ENCODE measurements at places on chromosomes 2 and 18.

GRCh38 chr18:62183578-62184195, 3.2 kb downstream of the PIGN start:
- no peak for DNase-seq

- DNase-seq: no peak
These were observed 91.7 kb downstream of the KLF7 start for GRCh38 chr2:207073801-207074678.

- no peak for DNase-seq
These were observed 20.7 kb downstream of the IGFBP2 start for GRCh38 chr2:216653931-216654365.

GRCh38 chr2:63058921-63059792, 8.5 kb downstream of the OTX1 start:
- no peak for DNase-seq

- DNase-seq: no peak
These were observed 85.5 kb downstream of the EPC2 start for GRCh38 chr2:148730085-148730484.

DNA sequence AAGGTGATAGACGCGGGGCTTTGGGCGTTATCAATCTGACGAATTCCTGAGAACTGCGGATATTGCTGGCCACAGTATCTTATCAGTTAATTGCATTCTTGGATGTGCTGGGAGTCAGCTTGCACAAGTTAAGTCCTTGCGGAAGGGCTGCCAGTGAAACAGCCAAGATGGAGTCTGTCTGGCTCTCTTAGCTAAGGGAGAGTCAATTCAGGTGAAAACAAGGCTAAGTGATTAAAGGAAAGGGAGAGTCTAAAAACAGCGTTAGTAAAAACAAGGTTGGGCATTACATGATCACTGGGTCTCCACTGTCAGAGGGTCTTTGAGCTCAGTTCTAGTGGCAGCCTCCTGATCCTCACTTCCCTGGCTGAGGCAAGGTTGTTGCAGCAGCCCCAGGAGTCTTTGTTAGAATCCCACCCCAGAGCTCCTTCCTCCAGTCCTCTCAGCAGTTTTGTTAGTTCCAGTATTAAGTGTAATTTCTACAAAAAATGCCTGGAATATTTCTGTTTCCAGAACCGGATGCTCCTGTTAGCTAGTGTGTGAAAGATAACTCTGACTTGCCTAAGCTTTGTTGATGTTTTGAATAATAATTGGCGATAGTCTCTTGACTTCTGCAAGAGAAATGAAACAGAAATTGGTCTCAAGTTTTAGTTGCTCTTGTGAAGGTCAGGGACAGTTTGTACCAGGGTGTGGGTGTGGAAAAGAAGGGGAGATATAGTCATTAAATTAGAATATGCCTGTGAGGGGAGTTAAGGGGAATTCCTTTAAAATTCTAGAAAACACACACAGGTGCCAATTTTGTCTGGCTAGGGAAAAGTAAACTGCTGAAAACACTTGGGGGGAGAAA, 10.6 kb downstream of the CFLAR start:
- no peak for DNase-seq

DNA sequence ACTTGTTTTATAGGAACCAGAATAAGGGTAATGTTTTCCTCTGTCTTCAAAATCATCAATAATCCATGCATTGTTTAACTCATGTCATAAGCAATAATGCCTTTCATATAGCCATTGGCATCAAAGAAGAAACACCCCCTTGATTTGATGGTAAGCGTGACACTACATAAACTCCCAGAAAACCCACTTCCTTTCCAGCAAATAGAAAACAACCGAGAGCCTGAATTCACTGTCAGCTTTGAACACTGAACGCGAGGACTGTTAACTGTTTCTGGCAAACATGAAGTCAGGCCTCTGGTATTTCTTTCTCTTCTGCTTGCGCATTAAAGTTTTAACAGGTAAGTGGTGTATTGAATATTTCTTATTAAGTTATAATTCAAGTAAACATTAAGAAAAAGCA, at the start of gene ICOS:
ICOS (plus strand) TSS at position 229 of the 400 bp plus-strand sequence; CDS start at position 281, 52 bp downstream.
- no peak for DNase-seq

GRCh38 chr2:20997953-20998722, 45.7 kb downstream of the APOB start:
- DNase-seq: no peak

GRCh38 chr2:10498525-10499274, 50.6 kb upstream of the ODC1 start:
- DNase-seq: no peak

DNA sequence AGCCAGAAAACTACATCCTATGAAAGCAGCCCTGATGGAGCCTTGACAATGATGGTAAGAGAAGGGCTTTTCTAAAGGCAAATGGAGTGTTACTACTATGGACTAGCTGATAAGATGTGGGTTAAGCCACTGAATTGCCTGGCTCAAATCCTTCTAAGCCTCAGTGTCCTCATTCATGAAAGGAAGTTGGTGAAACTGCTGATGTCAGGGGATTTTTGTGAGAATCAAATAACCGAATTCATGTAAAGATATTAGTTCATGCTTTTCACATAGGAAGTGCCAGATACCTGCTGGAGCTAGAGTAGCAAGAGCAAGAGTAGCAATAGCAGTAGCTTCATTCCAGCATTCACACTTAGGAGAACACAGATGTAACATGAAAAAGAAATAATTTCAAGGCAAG, 417.0 kb downstream of the METTL4 start:
- DNase-seq: no peak

GRCh38 chr18:42882122-42882521, 233.4 kb downstream of the RIT2 start:
- no peak for DNase-seq

DNA sequence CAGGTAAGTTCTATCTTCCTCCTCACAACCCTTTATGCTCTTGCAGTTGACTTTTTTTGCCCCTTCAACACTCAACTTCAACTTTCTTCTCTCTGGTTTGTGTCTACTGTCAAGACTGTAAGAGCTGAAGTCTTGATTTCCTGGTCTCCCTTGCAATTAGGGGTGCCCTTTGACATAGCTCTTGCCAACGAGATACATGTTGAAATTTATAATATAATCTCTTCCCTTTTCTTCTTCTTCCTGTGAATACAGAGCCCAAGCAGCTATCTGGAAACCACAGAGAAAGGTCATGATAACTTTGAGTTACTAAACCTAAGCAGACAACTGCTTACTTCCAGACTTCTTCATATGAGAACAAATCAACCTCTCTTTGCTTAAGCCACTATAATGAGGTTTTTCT, 163.5 kb downstream of the MC4R start:
- no peak for DNase-seq

- DNase-seq: no peak
These were observed 674.9 kb downstream of the LRP1B start for GRCh38 chr2:141455877-141456276.

- no peak for DNase-seq
These were observed 325.2 kb downstream of the PLCL1 start for GRCh38 chr2:198129609-198130008.

DNA sequence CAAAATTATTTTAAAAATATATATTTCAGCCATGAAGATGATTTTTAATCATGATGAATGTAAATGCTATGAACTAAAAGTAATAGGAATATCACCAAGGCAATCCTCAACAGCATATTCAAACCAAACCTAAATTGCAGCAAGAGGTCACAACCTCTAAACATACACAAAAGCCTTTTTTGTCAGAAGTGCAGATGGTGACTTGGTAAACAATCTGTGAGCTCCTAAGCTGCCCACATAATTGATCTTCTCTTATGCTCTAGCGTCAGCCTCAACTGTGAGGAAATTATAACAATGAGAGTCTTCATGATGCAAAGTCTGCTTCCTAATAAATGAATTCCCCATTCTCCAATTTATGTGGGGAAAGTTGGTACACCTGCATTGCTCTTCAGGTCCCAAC, 113.2 kb downstream of the TSN start:
- no peak for DNase-seq

DNA sequence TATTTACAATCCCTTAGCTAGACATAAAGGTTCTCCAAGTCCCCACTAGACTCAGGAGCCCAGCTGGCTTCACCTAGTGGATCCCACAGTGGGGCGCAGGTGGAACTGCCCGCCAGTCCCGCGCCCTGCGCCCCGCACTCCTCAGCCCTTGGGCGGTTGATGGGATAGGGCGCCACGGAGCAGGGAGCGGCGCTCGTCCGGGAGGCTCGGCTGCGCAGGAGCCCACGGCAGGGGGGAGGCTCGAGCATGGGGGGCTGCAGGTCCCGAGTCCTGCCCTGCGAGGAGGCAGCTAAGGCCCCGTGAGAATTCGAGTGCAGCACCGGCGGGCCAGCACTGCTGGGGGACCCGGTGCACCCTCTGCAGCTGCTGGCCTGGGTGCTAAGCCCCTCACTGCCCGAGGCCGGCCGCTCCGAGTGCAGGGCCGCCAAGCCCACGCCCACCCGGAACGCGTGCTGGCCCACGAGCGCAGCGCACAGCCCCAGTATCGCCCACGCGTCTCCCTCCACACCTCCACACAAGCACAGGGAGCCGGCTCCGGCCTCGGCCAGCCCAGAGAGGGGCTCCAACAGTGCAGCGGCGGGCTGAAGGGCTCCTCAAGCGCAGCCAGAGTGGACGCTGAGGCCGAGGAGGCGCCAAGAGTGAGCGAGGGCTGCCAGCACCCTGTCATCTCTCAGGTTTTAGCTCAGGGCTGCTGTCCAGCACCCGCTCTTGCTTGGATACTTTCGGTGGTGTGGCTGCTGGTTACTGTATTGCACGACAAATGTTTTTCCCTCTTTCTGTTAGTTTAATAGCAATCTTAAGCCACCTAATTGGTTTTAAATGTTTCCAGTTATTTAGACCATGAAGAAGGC, 83.8 kb upstream of the LDLRAD4 start:
- no peak for DNase-seq

DNA sequence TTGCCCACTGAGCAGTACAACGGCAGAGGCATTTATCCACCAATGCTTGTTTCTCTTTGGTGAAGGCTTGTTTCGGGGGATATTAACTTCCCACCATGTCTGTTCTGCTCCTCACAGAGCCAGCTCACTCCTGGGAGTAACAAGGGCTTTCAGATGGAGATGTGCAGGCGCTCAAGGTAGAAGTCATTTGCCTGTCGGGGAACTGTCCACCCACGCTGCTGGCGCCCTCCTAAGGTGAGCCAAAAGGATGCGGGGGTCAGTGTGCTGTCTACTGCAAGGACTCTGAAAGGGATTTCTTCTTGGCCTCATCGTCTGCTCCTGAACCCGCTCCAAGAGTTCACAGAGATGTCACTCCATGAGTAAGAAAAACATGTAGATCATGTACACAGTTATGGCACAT, 57.0 kb upstream of the CYRIA start:
- no peak for DNase-seq

GRCh38 chr2:112817082-112817689, 19.4 kb downstream of the IL1B start:
- no peak for DNase-seq

DNA sequence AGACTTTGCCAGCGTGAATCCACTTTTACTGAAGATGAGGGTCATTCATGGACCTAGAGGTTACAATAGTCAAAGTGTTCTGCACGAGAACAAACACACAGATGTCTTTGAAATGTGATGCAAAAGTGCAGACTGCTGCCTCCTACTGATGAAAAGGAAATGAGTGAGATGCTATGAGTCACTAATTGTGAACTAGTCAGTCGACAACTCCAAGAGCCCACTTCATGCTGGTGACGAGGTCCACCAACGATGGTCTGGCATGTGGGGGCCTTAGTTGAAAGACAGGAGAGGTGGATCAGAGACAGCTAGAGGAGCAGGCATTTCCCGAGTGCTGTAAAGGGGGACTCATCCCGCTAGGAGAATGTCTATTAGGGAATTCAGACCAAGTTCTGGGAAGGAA, 17.1 kb upstream of the ZNF236 start:
- DNase-seq: no peak

DNA sequence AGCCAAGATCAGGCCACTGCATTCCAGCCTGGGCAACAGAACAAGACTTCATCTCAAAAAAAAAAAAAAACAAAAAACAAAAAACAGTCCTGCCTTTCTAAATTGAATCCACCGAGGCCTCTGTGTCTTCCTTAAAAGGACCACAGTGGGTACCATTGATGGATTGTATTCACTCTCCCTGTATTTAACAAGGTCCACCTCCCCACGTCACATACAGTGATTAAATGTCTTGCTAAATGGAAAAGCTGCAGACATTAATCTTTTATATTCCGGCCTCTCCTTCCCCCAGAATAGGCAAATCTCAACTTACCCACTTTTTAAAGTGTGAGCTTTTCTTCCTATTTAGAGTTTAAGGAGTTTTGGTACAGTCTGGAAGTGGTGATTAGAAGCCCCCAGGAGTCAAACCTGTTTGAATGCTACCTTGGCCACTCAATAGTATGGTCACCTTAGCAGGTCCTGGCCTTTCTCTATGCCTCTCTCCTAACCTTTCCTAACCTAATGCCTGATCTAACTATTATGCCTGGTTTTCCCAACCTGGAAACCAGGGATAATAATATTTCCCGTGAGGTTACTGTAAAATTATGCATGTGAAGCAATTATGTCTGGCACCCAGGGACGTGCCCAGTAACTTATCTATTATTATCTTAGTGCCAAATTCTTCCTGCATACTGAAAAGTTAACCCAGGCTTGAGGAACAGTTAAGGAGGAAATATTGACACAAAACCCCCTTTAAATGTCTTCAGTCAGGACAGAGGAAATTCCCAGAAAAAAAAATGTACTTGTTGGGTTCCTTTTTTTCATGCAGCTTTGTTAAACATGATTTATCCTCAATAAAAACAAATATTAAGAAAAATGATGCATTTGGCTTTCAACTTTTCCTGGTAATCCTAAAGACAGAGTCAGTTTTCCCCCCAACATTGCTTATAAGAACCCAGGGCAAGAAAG, 3.1 kb downstream of the NFE2L2 start:
- no peak for DNase-seq

DNA sequence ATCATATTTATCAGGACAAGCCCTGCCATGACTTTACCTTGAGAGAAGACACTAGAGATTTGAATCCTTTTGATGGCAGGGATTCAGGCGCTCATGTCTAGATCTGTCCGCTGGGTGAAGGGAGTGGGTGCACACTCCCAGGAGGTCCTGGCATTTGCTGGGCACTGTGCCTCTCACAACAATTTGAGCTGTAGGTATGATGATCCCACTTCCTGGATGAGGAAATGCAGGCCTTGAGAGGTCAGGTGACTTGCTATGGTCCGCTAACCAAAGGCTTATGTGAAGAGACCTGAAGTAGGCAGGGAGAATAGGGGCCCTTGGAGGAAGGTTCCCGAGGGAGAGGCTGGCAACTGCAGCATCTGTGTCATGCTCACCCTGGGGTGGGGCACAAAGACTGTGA, 206.1 kb downstream of the HAUS1 start:
- DNase-seq: no peak

GRCh38 chr2:130287656-130288026, 55.1 kb upstream of the IMP4 start:
- no peak for DNase-seq

GRCh38 chr2:153059338-153060052, 341.1 kb downstream of the ARL6IP6 start:
- no peak for DNase-seq

DNA sequence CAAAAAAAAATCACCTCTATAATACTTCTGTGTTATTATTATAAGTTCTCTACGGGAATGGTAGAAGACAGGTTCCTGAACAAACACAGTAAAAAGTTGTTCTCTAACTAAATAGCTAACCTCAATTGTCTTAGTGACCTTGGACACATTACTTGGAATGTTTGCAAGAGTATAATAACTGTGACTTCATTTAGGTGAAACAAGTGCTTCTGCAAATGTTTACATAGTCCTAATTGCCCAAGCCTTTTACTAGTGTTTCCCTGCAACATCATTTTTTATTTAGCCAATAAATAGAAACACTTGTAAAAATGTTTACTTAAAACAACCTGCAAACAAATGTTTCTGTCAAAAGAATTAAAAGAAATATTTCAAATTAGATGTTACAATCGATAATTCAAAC, 9.9 kb downstream of the PLEKHM3 start:
- DNase-seq: no peak
